ENCODE measurements at places on chromosomes 5 and 9.

GRCh38 chr9:37925786-37926736 is 22.1 kb upstream of the SLC25A51 start:
- DNase-seq = no peak

DNA sequence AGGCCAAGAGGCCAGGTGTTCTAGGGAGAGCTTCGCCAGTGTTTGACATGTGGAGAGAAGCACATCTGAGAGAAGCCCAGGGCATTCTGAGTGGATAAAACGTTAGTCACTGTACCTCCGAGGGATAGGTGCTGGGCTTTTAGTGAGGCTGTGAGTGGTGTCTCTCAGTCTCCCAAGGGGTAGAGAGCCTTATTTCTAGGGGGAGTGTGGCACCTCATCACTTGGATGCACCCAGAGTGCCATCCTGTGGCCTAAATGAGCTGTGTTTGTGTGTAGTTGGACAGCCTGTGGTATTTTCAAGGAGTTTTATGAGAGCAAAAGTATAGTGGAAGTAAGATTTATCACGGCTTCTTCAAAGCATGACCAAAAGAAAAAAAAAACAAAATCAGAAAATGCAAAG is 1046.9 kb upstream of the WWC1 start:
- DNase-seq = no peak

GRCh38 chr9:89576404-89576839 is 28.4 kb upstream of the GADD45G start:
- DNase-seq = no peak

DNA sequence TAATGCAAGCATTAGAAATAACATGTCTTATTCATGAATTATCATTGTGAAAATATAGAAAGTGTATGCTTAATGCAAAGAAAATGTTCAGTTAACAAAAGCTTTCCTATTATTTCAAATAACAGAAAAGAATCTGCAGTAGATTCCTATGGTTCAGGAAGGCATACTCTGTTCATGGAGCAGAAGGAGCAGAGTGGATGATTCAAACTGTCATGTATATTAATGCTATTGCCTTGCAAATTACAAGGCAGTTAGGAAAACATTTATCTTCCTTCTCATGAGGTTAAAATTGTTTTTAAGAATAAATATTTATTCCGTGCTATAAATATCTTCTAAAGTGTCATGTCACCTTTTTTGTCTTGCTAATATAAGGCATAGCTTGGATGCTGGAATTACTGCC is 47.5 kb downstream of the PCSK1 start:
- DNase-seq = no peak

DNA sequence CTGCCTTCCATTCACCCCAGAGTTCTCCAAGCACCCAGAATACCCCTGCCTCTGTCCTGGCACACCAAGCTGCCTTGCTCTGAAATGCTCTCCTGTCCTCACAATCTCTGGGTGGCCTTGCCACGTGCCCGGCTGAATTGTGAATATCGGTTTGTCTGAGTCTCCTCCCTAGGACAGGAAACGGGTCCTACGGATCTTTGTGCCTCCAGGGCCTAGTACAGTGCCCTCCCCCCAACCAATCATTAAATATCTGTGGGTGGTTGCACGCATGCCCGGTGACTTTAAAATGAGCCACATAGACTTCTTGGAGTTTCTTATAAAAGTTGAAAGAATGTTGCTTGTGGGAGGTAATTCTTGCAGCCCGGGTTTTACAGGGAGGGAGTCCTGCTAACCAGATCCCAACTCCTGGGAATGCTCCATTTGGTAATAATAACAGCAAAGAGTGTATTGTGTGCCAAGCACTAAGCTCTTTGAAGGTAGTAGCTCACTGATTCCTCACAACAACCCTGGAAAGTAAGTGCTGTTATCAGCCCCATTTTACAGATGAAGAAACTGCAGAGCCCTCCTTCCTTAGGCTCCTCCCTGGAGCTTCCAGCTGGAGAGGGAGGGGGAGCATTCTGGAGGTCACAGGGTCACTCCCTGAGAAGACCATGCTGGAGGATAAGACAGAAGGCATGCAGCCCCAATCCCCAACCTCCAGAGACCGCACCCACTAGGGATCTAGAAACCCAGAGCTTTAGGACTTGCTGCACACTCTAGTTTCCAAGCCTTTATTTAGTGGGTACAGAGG is 23.4 kb downstream of the URM1 start:
- no peak for DNase-seq

GRCh38 chr9:122619996-122620395 is 5.5 kb downstream of the OR1Q1 start:
- no peak for DNase-seq

- DNase-seq = no peak
Measured at GRCh38 chr9:93219692-93220091, 35.8 kb downstream of the WNK2 start.

DNA sequence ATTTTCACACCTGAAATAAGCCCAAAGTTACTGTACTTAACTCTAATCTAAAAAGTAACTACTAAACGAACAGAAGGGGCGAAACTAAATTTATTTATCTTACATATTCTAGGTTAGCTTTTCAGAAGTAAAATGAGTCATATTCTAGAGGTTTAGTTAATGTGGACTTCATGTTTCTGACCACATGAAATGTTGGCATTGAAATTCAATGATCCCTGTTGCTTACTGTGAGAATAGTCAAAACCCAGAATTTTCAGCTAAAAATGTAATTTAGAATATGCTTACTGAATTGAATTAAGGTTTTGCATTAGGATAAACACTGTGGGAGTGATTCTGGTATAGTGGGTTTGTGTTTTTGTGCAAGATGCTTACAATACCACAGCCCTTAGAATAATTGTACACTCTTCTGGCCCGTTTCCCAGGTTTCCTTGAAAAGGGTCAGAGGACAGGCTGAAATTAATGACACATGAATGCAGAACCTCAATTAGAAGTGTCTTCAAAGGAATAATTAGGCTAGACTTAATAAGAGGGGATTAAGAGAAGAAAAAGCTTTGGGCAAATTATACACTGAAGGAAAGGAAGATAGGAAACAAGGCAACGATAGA is 1.4 kb upstream of the SNX18 start:
- DNase-seq = no peak

DNA sequence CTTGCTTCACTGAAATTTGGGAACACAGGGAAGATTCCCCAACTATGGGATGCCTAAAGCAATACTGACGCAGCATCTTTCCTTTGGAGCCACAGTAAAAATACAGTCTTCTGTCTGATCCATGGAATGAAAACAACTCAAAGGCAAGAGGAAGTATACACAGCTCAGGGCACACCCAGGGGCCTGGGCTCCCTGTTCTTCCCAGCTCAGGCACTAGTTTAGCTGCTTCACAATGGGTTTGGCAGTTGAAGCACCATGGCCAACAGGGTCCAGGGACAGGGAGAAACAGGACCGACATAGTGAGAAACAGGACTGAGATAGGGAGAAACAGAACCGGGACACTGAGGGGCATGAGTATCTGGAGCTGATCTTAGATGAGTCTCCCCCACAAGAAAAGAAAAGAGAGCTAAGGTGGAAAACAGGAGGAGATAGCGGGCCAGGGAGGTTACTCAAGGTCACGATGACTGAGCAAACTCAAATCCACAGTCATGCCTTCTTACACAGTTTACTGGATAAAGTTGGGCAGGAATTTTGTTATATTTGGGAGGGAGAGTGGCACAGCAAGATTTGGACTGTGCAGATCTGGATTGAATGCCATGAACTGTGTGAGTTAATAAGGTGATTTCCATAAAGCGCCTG is 198.8 kb downstream of the SMARCA2 start:
- no peak for DNase-seq
